ENCODE measurements at places on chromosomes 11 and 22.

- no peak for DNase-seq
Observed at GRCh38 chr11:96054870-96055705, 131.2 kb upstream of the MTMR2 start.

DNA sequence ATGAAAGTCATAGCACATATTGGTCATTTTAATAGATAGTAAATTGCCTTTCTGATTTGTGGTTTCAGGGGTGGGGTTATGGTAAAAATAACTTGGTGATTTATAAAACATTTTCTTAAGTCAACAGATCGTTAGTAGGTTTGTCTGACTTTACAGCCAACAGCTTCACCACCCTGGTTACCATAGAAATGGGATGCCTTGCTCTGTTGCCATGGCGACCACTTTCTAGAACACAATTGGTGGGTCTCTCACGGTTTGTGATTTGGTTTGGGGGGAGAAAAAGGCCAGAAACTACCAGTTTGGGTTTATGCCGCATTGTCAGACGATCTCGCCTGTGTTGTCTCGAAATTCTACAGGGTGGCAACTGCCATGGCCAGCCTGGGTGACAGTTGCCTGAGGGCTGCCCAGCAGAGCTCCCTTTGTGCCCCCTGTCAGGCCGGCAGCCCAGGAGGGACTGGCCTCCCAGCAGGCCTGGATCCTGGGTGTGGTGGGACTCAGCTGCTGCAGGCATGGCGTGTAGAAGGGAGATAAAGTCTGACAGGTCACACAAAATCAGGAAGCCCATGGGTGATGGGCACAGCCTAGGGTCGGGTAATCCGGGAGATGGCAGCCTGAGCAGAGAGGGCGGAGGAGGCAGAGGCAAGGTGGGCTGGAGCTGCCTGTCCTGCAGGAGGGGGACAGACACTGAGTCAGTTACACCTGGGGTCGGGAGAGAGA lies 30.9 kb downstream of the KCNC1 start:
- DNase-seq, result no peak

DNA sequence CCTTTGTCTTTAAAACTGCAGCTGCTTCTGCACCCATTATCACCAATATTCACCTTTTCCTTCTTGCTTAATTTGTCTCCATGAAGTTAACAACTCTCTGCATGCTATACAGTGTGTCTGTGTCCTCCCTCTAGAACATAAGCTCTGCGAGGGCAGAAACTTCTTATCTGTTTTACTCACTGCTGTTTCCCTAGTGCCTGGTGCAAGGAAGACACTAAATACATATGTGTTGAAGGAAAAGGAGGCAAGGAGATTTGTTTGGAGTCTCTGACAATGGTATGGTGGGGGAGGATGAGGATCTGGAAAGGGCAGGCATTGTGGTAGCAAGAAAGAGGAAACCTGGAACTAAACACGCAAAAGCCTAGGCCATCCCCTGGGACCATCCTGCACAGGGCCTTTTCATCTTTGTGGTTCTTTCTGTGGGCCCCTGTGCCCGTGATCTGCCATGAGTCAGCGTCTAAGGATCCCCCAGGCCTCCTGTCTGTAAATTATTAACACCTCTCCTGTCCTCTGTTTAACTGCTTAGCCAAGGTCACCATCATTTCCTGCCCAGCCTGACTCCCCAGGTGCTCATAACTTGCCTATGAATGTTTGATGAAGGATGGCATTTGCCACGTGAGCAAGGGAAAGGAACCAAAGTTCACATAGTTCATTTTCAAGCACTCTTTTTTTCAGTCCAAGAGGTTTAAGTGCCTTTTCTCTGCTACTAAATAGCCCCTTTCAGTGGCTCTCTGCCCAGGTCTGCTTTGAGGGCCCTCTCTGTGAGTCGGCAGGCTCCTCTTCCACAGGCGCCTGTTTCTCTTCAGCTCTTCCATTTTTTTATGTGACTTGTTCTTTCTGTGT lies 131.1 kb downstream of the RASSF10 start:
- DNase-seq, result no peak

DNA sequence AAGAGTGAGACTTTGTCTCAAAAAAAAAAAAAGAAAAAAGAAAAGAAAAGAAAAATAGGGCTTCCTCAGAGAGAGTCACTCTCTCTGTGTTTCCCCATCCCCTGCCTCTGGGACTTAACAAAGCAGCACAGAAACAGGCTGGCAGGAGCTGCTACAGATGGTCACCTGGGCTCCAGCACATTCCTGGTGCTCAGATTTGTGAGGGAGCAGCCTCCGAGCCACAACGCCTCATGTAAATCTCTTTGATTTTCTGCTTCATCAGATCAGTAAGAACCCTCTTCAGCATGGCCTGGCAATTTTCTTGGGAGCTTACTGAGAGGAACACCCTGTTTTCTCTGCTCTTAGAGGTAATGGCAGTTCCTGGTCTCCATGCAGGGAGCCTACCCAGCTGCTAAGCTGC lies 15.2 kb upstream of the LDHA start:
- no peak for DNase-seq

GRCh38 chr11:69954756-69955155 lies 123.4 kb upstream of the ANO1 start:
- DNase-seq, result no peak

DNA sequence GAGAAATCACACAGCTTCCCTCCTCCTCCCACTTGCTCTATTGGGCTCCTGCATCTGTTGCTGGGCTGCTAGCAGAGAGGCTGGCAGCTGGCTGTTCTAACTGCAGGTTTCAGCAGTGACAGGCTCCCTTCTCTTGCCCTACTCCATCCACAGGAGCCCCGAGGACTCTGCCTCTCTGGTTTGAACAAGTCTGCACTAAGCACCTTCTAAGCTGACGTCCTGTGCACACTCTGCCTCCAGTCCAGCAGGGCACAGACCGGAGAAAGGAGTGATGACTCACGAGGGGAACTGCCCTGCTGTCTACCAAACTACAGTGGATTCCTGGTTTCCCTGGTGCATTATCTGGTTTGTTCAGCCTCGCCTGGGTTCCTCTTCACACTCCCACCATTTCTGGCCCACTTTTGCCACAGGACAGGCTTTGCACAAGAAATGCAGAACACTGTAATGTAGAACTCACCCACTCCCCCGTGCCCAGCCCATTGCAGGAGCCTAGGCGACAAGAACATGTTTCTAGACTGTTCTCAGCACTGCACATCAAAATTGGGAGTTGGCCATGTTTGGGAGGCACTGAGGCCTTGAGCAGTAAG lies 26.0 kb downstream of the IL10RA start:
- no peak for DNase-seq

DNA sequence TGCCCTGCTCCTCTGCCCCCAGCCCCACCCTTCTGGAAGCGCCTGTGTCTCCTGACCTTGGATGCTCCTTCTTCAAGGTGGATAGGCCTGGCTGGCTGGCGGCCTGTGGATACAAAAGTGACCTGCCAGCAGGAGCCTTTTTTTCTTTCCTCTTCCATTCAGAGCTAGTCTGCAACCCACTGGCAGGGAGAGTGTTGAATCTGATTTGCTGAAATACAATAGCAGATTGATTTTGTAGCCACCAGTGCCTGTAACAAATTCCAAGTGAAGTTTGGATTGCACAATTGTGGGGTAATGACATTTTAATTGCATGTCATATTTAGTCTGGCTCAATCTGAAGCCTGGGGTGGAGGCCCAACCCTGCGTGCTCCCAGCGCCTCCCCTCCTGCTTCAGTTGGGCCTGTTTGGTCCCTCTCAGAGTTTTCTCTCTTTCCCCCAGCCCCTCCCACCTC lies 97.2 kb downstream of the GRIK4 start:
- DNase-seq, result no peak

DNA sequence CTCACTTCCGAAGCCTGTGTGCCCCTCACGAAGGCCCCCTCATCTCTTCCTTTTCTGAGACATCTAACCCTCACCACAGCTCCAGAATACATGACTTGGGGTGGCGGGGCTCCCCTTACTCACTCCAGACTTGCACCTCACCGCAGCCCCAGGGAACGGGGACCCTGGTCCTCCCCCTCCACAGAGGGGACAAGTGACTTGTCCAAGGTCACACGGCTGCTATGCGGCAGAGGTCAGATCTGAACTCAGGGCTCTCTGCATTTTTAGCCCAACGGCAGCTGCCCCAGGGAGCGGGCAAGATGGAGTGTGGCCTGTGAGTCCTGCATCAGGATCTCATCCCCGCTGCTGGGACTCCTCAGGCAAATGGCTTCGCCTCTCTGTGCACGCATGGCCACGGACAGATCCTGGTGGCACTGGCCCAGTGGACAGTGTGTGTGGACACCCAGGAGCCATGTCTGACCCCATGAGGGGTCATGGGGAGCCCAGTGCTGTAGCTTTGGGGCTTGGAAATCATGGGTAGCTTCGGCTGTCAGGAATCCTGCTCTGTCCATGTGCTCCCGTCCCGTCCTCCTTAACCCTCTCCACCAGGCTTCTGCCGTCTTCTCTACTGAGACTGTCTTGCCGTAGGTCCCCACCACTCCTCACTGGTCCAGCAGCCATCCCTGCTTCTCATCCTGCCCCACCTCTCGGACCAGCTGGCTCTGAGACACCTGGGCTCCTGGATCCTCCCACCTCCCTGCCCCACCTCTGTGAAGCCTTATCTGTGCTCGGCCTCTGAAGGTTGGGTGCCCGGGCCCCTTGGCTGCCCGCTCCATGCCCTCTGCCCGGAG lies 48.0 kb upstream of the CARS1 start:
- DNase-seq, result no peak

Measured in activated CD8-positive, alpha-beta memory T cell treated with anti-CD3 and anti-CD28 coated beads for 4 hours (primary cell).